ENCODE measurements at places on chromosomes 2 and 18. TPM values are rescaled to one million over a fixed set of nuclear protein-coding genes. Genes with fewer than 3 reads are reported as not detected.

CHST9 gene
- 6.1 TPM for total RNA-seq

GRCh38 chr2:239879423-239880084 is 145.6 kb downstream of the NDUFA10 start:
- H3K36me3 ChIP-seq, result no peaks in the 10 kb centered on the region
- H3K27ac ChIP-seq, result no peak overlapping the region
- no peaks in the 10 kb centered on the region for H3K27me3 ChIP-seq

GRCh38 chr2:30048636-30049175 is 98.1 kb upstream of the YPEL5 start:
- no peaks in the 10 kb centered on the region for H3K36me3 ChIP-seq
- H3K27ac ChIP-seq, result no peak overlapping the region
- no peak for DNase-seq

DNA sequence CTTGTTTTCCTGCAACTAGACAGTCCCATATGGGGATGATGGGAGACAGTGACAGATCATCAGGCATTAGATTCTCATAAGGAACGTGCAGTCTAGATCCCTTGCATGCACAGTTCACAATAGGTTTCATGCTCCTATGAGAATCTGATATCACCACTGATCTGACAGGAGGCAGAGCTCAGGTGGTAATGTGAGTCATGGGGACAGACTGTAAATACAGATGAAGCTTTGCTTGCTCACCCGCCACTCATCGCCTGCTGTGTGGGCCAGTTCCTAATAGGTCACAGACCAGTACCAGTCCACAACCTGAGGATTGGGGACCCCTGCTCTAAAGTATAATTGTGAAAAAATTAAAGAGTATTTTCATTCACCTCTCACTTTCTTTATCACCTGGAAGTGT is 23.6 kb upstream of the RAB1A start:
- no peaks in the 10 kb centered on the region for H3K4me1 ChIP-seq
- no peak for DNase-seq
- no peaks in the 10 kb centered on the region for H3K27me3 ChIP-seq
- no peak overlapping the region for H3K4me3 ChIP-seq
- no peak overlapping the region for H3K27ac ChIP-seq

DNA sequence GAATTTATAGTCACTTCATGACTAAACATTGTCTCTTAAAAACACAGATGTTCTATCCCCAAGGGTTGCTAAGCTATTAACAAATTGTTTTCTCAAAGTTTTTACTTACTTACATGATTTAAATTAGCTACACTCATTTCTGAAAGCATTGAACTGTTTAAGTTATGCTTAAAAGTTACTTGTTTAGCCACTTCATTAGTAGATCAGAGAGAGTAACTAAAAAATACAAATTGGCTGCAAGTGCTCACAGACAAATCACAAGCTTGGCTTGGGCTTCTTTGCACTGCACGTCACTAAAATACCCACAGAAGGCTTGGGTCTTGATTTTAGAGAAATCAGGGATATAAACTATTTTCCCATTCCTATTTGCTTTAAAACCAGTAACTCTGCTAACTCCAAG is 114.1 kb upstream of the SMAD7 start:
- H3K27me3 ChIP-seq, result no peaks in the 10 kb centered on the region
- H3K27ac ChIP-seq, result no peak overlapping the region
- DNase-seq, result no peak
- peaks cover 12% of the 10 kb centered on the region for H3K4me1 ChIP-seq

SLC9A2 gene
- 1.0 TPM for total RNA-seq

- no peaks in the 10 kb centered on the region for H3K36me3 ChIP-seq
- peak; percentile 57 for DNase-seq
- H3K4me3 ChIP-seq, result peak overlapping the region; percentile 54
- no peak overlapping the region for H3K27ac ChIP-seq
Measured at GRCh38 chr2:88170472-88170892, 336 bp downstream of the THNSL2 start.

DNA sequence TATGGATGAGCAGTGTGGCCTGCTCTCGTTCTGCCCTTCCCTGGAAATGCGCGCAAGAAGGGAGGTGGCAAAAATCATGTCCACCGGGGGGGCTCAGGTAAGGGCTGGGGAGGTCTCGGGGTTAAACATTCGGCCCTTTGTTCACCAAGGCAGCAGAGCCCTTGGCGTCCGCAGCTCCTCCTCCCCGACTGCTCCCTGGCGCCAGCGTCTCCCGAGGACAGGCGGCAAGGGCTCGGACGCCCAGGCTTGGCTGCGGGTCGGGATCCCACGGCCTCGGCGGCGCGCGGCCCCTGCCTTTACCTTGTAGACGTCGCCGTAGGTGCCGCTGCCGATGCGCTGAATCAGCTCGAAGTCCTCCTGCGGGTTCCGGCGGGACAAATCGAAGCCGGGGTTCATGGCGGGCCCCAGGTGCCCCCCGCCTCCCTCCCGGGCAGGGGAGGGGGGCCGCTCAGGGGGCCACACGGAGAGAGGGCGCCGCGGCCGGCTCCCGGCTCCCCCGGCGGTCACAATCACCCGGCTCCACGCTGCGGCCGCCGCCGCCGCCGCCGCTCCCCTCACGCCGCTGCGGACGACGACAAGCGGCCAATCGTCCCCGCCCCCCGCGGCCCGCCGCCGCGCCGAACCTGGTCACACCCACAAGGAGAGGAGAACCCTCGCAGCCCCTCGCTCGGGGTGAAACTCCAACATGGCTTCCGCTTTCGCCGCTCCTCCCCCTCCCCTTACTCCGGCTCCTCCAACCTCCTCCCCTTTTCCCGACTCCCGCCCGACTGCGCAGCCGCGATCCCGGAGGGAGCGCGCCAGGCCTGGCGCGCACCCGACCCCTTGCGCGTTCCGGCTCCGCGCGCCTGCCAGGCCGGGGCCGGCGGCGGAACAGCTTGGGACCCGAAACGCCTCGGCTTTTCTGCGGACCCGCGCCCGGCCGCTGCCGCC is at the start of gene MAP4K3:
MAP4K3 (minus strand) TSS at position 694 of the 930 bp plus-strand sequence; CDS start at position 396, 298 bp downstream.
- no peaks in the 10 kb centered on the region for H3K27me3 ChIP-seq
- DNase-seq, result peak; percentile 89
- H3K4me3 ChIP-seq, result peak within 1 kb of the TSS; percentile 68
- H3K36me3 ChIP-seq, result no peaks in the 10 kb centered on the region
- H3K4me1 ChIP-seq, result peaks cover 11% of the 10 kb centered on the region
- H3K27ac ChIP-seq, result peak within 1 kb of the TSS; percentile 91

ARHGEF33 gene
- total RNA-seq, result 4.7 TPM

GRCh38 chr2:17573085-17573803 is 32.7 kb downstream of the VSNL1 start:
- no peaks in the 10 kb centered on the region for H3K4me1 ChIP-seq
- DNase-seq, result no peak
- H3K27ac ChIP-seq, result no peak overlapping the region
- H3K27me3 ChIP-seq, result no peaks in the 10 kb centered on the region
- H3K36me3 ChIP-seq, result no peaks in the 10 kb centered on the region

DNA sequence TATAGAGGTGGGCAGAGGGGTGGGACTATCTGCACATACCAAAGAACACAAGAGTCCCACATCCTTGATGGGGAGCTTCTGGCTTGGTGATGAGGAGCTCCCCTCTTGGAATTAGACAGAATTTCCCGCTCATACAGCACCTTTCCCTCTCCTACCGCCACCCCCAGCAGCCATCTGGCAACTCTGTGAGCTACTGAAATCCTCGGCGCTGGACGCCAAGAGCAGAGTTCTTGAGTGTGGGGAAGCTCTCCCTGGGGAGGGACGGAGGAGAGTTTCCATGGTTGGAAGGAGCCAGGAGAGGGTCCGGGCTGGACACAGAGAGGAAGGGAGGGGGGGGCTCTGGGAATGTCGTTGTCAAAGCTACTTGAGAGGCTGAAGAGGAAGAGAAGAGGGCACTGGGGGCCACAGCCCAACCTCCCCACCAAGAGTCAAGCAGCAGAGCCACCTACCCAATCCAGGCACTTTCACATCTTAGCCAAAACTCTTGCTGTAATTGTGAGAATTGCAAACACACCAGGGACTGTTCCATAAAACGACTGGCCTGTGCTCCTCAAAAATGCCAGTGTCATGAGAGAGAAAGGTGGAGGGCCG is 89.4 kb upstream of the MCFD2 start:
- H3K4me3 ChIP-seq, result no peak overlapping the region
- H3K27ac ChIP-seq, result no peak overlapping the region
- peaks cover 95% of the 10 kb centered on the region for H3K4me1 ChIP-seq
- H3K27me3 ChIP-seq, result no peaks in the 10 kb centered on the region
